ENCODE measurements at places on chromosomes 5 and 9.

DNA sequence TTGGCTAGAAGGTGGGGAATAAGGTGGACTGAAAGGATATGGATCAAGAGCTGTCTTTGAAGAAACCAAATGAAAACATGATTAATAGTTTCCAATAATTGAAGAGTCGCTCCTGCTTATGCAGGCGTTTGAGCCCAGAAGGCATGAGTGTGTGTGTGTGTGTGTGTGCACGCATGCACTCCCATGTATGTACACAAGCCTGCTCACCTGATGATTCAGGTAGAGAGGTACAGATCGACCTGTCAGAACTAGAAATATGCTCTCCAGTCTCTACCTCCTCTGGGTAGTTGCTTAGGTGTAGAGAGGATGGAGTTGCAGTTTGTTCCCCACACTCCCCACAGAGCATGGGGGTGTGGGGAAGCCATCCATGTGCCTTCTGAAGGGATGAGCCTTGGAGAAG is 1.1 kb upstream of the FGF1 start:
- no peak for DNase-seq

DNA sequence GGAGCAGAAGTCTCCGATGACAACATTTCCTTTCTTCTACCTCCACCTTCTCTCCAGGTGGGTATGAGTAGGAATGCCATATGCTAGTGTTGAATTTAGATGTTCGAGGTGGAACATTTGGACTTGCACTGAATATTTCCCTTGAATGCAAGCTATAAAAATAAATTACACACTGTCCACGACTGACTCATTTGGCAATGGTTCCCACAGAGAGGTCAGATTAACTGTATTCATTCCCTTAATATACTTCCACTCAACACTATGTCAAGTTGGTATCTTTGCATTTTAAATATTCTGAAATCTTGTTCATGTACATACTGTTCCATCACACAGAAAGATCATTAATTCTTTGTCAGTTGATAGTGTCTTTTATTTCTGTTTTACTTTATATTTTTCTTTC is 222.6 kb upstream of the PIK3R1 start:
- no peak for DNase-seq

- DNase-seq = no peak
Measured at GRCh38 chr9:114769624-114770023, 36.2 kb downstream of the TNFSF15 start.

- no peak for DNase-seq
Measured at GRCh38 chr5:78747055-78747454, 98.5 kb upstream of the LHFPL2 start.

- no peak for DNase-seq
Measured at GRCh38 chr9:87280421-87280820, 217.2 kb upstream of the DAPK1 start.

DNA sequence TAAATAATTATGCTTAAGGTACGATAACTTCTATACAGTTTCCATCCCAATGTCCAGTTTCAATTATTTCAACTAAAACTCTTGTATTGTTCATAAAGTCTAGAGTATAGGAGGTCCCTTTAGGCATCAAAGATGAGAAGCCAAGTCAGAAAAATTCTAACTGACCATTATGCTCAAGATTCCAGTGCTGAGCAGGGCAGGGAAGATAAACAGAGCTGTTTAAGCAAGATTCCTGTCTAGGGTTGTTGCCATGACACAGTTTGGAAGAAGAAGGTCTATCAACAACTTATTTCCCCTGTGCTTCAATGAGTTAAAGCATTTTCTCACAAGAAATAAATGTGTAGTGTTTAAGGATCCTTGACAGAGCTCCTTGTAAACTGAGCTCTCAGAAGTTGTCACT is 48.9 kb upstream of the MTAP start:
- no peak for DNase-seq

- DNase-seq = no peak
Measured at GRCh38 chr5:176716320-176716719, 69.0 kb downstream of the TSPAN17 start.

DNA sequence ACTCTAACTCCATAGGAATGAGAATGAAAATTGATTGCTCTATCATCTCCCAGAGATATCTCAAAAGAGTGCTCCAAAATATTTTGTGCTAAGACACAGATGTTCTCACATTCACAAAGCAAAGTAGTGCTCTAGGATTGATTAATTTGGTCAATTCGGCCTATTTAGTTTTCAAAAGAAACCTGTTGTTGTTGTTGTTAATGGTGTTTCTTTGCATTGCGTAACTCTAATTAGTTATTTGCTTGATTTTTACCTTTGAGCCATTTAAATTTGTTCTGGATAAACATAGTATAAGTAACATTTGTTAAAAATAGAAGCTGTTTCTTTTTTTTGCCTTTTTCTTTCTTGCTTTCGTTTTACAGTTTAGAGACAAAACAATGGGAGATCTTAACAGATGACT is 382.5 kb downstream of the CAAP1 start:
- no peak for DNase-seq

- no peak for DNase-seq
Measured at GRCh38 chr9:135268031-135268430, 180.6 kb downstream of the OLFM1 start.

GRCh38 chr5:76337953-76338451 is 65.1 kb upstream of the IQGAP2 start:
- no peak for DNase-seq

DNA sequence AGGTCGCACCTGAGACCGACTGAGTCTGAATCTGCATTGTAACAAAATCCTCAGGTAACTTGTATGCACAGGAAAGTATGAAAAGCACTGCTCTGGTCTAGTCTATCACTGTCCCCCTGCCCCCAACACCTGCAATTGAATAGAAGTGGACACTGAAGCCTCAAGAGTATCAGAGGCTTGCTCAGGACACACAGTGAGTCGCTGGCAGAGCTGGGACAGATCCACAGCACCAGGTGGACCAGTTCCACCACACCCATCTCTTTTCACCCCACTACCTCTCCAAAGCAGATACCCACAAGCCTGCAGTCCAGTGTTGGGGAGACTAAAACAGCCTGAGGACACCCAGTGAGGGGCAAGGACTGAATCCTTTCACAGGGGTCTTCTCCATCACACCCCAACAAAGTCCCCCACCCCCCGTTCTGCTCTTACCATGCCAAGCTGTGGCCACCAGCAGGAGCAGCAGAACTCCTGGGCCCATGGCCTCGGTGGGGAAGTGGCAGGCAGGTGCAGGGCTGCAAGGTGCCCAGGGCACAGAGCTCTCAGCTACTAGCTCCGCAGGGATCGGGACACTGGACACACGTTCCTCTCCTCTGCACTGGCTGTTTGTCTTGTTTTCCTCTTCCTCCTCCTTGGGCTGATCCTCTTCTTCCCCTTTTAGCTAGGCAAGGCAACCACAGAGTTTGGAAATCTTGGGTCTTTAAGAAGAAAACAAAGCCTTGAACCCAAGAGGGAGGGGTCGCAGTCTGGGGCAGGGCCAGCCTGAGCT is at the start of gene CSF1R:
TSS of gene CSF1R (minus strand) at position 605 of the 766 bp plus-strand sequence. CDS start at position 478, 127 bp downstream.
- no peak for DNase-seq

- DNase-seq = no peak
Measured at GRCh38 chr5:3123763-3124157, 372.3 kb upstream of the IRX2 start.

DNA sequence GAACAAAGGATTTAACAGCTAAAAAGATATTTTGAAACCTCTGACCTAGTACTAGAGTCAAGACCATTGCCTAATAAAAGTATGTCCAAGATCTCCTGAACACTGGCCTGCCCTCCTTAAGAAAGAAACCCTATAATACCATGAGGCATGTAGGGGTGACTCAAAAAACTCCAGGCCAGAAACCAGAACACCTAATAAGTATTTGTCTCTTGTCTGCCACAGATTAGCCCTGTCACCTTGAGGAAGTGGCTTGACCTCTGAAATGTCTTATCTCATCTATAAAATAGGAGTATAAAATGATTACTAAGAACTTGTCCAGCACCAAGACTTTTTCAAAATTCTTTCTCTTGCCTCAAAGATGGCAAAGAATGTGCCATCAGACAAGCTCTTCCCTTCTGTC is 125.5 kb upstream of the RASGRF2 start:
- DNase-seq = no peak

DNA sequence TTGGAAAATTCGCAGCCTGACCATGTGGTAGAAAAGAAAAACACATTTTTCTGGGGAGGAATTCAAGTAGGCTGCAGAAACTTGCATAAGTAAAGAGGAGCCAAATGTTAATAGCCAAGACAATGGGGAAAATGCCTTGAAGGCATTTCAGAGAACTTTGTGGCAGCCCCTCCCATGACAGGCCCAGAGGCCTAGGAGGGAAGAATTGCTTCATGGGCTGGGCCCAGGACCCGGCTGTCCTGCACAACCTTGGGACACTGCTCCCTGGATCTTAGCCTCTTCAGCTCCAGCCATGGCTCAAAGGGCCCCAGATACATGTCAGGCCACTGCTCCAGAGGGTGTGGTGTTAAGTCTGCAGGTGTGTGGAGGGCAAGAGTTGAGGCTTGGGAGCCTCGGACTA is 158.6 kb downstream of the OSTF1 start:
- no peak for DNase-seq

GRCh38 chr5:128974567-128974966 is 9.3 kb downstream of the SLC27A6 start:
- DNase-seq = no peak

DNA sequence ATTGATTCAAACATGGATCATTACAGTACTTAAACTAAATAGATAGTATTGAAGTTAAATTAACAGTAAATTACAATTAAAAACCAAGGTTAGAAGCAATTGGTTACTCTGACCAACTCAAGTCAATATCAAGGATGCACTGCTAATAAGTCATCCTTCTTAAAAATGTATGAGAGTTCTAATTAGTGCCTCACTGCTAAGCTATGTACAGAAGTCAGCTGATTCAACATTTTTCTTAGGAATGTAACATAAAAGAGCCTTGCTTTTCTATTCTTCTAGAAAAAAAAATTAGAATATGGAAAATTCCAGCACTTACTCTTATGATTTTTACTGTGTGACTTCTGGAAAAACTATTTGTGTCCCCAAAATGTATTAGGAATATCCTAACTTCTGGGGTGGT is 75.7 kb upstream of the FBN2 start:
- DNase-seq = no peak

DNA sequence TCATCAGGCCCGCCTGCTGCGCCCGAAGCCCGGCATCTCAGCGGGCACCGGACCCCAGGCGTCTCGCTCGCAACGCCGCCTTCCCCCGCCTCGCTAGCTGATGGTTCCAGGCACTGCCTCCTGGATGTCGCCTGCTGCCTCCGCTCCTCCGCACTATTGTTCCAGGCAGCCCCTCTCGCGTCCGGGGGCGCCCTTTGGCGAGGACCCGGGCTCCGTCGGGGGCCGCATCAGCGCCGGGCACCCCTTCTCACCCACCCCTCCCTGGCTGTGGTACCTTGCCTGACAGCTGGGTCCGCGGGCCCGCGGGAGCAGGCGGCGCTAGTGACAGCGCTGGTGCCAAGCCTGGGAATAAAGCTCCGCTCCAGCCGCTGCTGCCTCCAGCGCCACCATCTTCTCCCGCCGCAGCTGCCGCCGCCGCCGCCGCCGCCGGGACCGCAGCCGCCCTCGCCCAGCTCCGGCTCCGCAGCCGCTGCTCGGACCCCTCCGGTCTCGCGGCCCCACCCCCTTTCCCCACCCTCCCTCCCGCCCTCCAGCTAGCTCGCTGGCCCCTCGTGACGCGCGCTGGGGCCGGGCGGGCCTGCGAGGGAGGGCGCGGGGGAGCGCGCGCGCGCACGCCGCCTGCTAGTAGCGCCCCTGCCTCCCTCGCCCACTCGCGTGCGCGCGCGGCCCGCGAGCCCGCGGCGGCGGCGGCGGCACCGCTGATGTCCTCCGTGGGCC is at the start of gene APBA1:
TSS of gene APBA1 (minus strand) at position 493 of the 717 bp plus-strand sequence.
- DNase-seq = no peak

- DNase-seq = no peak
Measured at GRCh38 chr5:73751254-73751914, 125.4 kb downstream of the ARHGEF28 start.

- DNase-seq = no peak
Measured at GRCh38 chr5:134436523-134437339, 25.1 kb upstream of the CDKN2AIPNL start.

GRCh38 chr5:17801595-17801994 is 167.3 kb downstream of the TAF11L14 start:
- peak; percentile 51 for DNase-seq

Data from NCI-H2081 treated with DMSO at 0.1 percent for 48 hours (cell line).